Stimulated activated CD8-positive, alpha-beta memory T cell treated with anti-CD3 and anti-CD28 coated beads, Interleukin-2, amount 100 ng/mL, for 48 hours (primary cell): ENCODE measurements at places on chromosomes 3 and 15.

GRCh38 chr15:90895571-90896117, 7.5 kb upstream of the MAN2A2 start:
- DNase-seq: no peak

DNA sequence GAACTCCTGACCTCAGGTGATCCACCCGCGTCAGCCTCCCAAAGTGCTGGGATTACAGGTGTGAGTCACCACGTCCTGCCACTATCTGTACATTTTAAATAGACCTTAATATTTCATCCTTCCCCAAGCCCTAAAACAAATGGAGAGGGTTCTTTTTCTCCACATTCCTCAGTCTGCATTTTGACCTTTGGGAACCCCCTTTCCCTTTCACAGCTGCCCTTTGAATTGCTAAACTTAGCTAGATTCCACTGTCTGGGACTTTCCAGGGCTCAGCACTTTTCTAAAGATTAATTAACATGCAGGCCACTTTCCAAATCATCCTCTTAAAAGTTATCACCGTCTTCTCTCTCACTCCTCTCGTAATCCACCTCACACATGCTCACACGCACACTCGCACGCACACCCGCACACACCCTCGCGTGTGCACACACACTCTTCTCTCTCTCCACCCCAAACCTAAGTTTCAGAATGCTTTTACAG, 124.2 kb downstream of the TMCO5A start:
- DNase-seq: no peak

DNA sequence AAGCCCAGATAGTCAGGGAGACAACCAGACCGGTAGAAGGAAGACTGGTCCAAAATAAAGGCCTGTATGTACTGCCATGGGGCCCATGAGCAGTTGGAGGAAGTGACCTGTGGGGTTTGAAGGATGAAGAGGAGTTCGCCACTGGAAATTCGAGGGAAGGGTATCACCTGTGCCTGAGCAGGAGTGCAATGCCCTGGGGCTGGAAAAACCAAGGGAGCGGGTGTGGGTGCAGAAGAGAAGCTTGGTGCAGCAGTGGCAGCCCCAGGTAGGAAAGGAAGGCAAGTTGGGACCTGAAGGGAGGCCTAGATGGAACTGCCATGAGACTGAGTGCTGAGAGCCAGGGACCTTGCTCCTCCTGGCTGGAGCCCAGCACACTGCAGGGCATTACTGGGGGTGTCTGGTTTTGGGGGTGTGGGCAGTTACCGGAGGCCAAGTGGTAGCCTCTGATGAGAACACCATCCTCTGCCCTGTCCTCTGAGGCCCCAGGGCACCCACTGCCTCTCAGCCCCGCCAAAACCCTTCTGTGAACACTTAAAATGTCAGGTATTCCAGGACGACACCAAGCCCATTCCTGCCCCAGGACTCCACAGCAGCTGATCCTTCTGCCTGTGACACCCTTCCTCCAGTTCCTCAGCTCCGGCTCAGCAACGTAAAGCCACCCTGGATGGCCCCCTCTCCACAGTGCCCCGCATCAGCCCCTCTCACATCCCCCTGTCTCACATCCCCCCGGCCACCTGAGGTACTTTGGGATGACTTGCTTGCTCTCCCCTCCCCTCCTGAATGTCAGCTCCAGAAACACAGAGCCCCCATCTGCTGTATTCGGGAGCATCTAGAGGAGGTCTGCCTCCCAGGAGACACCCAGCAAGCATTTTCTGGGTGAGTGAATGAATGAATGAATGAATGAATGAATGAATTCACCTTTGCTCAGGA, 42.9 kb downstream of the WNT7A start:
- DNase-seq: no peak

- no peak for DNase-seq
Observed at GRCh38 chr15:58431221-58432149, at the start of gene LIPC. TSS of gene LIPC (plus strand) at chr15:58431991. CDS start at chr15:58432033, 42 bp downstream.

DNA sequence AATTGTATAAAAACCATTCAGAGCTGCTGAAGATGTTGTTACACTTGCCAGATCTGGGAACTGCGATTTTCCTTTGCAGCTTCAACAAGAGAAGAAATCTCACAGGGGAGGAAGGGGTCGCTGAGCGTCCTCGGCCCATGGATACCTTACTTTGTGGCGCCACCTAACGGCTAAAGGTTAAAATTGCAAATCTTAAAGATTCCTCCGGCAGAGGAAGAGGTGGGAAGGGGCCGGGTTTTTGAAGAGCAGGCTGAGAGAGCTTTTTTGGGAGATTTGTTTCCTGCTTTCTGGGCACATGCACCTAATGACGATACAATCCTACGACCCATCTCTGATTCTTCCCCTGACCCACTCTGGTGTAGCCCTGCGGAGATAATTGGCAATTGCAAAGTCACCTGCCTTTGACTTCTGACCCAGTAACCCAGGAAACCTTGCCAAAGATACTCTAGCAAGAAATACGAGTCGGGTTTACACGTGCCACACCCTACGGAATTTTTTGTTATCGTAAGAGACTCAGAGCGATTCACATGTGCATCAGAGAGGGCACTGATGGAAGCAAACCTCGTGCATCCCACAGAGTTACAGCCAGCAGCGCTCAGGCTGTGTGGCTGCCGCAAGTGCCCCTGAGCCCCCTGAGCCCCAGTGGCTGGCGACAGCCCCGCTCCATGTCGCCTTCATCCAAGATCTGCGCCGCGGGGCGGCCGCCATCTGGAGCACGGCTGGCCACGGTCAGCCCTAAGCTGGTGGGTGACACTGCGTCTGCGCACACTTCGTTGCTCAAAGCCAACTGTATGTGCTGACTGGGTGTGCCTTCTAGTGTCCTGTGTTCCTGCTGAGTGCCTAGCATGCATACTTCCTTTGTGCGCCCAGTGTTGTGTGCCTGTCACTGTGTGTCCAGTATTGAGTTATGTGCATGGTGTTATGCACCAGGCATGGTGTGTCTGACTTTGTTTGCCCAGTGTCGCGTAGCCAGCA, 55.2 kb upstream of the CHRNA7 start:
- peak; percentile 3 for DNase-seq

GRCh38 chr15:91110407-91110806, 10.3 kb downstream of the SV2B start:
- no peak for DNase-seq

GRCh38 chr15:59240036-59240435, 33.4 kb downstream of the LDHAL6B start:
- DNase-seq: no peak

DNA sequence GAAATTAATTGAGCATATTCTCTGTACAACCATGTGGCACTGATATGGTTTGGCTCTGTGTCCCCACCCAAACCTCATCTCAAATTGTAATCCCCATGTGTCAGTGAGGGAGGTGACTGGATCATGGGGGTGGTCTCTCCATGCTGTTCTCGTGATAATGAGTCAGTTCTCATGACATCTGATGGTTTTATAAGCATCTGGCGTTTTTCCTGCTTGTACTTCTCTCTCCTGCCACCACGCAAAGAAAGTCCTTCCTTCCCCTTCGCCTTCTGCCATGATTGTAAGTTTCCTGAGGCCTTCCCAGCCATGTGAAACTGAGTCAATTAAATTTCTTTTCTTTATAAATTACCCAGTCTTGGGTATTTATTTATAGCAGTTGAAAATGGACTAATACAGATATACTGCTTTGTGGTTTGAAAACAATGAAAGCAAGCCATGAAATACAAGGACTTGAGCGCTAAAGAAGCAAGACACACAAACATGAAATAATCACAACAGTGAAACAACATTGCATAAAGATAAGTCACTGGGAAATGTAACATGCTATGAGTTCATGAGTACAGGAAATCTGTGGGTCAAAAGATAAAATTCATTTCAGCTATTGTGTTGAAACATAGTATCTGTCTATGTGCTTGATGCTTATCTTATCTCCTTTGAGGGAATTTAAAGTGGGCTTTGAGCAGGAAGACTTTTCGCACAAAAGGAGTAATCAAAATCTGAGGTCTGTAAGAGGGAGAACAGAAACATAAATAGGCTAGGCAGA, 288.7 kb downstream of the GBE1 start:
- DNase-seq: no peak

DNA sequence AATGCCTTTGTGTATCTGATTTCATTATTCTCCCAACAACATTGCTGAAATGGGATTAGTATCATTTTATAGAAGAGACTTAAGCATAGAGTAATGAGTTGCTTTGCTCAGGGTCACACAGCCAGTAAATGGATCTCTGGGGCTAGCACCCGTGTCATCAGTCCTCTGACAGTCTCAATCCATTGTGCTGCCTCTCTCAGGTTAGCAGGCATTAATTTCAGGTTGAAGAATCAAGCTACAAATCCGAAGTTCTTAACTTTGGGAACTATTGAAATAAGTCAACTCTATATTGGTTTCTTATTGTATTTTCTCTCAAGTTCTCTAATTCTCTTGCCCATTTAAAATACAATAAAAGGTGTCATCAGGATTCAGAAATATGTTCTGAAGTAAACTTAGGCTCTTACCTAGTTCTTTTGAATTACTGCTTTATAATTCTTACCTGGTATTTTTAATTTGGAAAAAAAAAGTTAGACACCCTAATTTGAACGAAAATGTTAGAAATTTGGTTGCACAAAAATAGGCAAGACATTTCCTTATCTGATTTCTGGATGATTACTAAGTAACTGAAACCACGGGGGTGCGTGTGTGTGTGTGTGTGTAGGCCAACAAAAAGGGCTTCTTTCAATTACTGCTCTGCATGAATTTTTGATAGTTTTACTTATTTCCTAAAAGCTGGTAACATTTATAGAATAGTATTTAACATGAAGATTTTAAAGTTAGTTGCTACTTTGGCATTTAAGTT, 189.8 kb downstream of the MBNL1 start:
- DNase-seq: peak; percentile 21

DNA sequence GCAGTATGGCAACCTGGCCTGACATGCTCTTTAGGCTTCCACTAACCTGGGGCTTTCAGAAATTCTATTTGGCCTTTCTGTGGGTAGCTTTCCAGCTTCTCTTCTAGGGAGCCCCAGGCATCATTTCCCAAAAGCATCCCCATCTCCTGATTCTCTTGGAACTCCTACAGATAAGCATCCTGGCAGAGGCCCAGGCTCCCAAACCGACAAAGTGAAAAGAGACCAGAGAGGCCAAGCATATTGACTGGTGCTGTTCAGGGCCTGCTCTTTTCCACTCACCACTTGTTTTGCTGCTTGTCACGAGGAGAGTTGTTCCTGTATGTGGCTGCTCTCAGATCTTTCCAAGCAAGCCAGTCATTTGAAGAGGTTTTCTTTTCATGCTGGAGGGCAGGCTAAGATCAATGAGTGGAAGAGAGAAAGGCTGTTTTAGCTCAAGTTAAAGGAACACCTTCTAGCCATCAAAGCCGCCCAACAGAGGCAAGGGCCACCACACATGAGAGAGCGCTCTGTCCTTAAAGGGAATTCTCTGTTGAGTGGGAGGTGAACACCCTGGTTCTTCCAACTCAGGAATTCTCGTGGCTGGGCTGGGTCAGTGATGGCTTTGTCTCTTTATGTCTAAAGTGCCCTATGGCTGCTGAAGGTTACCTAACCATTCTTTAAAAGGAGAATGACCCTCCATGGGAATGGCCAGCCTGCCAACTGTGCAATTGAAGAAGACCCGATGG, 31.1 kb upstream of the NR2E3 start:
- no peak for DNase-seq

- no peak for DNase-seq
Observed at GRCh38 chr15:48427960-48428547, 96.8 kb downstream of the DUT start.

DNA sequence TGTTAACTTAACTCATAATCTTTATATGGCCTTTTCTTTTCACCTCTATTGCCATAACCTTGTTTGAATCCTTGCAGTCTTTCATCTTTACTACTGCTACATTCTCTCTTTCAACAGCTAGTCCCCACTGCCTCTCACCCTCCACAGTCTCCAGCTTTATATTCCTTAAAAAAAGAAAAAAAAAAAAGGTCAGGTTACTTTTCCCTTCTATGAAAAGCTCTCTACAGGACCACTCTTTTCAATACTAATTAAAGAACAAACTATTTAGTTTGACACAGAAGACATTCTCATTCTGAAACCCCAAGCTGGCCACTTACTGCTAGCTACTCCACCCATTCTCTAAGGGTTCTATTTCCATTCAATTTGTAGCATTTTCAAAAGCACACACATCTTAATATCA, 25.6 kb downstream of the CADM2 start:
- no peak for DNase-seq

DNA sequence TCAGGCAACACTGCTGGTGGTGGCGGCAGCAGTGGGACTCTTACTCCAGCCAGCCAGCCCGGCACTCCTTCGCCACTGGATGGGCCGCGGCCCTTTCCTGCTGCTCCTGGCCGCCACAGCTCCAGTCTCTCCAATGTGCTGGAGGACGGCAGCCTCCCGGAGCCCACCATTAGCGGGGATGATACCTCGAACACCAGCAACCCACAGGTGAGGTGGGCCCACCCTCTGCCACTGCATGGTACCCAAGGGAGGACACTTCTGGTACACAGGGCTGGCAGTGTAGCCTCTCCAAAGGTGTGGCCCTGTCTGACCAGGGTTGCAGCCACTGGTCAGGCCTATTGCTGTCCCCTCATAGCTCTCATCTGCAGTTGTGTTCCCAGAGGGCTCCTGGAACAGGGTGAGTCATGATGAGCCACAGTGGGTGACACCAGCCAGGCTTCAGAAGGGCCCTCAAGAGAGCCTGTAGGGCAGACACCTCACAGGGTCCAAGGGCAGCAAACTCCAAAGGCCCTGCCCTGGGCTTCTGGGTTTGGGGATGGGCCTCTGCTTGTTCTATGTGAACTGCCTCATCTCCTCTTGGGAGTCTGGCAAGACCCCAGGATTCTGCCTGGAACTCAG, 20.8 kb downstream of the NBEAL2 start:
- DNase-seq: no peak

DNA sequence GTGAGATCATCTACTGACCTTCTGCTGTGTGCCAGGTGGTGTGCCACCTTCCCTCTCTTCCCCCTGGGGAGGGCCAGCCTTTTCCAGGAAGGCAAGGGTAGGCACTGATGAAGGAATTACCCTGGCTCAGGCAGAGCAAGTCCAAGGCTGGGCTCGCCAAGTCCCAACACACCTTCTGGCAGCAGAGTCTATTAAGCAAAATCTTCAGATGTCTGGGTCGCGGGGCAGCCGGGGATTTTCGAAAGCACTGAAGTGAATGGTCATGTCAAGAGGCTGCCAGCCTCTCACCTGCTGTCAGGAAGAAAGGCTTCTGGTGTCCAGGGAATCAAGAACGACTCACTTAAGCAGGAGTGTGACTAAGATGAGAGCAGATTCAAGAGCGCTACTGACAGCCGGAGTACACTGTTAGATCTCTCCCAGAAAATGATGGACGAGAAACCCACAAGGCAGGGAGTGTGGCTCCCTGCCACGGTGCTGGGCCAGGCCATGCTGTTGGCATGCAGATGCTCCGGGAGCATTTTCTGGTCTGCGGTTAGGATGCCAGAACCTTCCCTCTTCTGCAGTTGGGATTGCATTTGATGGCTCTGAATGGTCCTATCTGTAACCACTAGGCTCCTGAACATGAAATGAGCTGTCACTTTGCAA, 479.8 kb downstream of the SHQ1 start:
- no peak for DNase-seq
